ENCODE measurements at places on chromosomes 3 and 15.

- no peak for DNase-seq
Observed at GRCh38 chr15:74808078-74808839, 4.4 kb upstream of the LMAN1L start.

DNA sequence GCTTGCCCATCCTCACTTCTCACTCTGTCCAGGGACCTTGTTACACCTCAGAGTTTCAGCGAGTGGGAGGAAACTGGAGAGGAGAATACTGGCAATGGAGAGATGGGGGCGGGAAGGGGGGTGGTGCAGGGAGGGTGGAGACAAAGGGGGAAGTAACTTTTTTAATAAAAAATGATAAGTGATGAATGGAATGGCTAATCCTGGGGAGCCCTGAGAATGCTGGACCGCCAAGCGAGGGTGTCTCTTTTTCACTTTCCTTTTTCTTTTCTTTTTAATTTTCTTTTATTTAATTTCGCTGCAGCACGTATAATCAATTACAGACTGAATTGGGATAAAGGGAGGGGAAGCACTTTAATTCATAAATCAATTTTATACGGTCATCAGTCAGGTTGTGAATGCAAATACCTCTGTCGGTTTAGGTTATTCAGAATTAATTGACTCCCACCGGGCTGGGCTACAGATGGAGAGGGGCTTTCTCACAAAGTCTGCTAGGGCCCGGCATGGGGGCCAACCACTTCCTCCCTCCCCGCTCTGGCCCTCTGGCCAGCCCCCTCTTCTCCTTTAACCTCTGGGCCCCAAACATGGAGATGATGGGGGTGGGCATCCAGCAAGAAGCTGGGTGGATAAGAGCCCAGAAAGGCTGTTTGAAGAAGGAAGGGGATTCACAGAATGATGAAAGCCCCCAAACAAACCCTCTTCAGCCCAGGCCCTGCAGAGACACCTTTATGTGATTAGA is 106.8 kb upstream of the BOC start:
- DNase-seq = no peak

- DNase-seq = no peak
Observed at GRCh38 chr15:92014281-92015030, 160.9 kb downstream of the SLCO3A1 start.

GRCh38 chr15:88649753-88650551 is 11.1 kb downstream of the ISG20 start:
- no peak for DNase-seq

GRCh38 chr15:69627548-69628158 is 175.0 kb downstream of the RPLP1 start:
- DNase-seq = no peak

GRCh38 chr3:54053211-54053610 is 69.1 kb upstream of the CACNA2D3 start:
- DNase-seq = no peak
